ENCODE measurements at places on chromosomes 4 and X.

DNA sequence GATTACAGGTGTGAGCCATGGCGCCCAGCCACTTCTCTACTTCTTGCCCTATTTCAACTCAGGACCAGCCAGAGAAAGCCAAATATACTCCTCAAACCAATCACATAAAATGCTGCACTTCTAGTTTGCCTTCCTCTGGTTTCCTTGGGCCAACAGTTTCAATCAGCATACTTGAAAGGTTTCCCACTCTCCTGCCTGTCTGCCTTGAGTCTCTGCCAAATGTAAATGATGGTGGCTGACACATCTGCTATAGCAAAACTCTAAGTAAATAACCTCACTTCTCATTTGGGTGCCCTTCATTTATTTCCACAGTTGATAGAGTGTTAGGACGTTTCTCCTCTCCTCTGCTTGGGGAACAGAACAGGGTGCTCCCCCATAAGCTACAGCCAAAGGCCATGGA lies 36.4 kb upstream of the PPA2 start:
- DNase-seq: no peak

DNA sequence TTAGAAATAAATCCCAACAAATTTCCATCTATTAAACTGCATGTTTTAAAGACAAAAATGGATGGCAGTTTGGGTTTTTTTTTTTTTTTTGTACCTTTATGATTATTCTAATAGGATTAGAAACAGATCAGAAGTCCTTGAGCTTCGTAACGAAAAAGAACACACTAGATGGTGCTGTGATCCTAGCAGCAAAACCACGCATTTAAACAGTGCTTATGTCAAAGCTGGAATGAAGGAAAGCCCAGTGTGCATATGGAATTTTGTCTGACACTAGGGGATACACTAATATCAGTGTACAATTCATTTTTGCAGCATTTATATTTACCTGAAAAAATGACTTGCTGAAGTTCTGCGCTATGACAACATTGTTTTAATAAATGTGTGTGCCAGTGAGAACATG lies 229.1 kb downstream of the VEGFC start:
- no peak for DNase-seq

GRCh38 chr4:98222306-98222705 lies 38.9 kb upstream of the RAP1GDS1 start:
- DNase-seq: no peak

- DNase-seq: no peak
Measured at GRCh38 chr4:56971383-56971782, 6.0 kb downstream of the NOA1 start.

GRCh38 chr4:112312610-112313239 lies 15.6 kb downstream of the ALPK1 start:
- DNase-seq: no peak

DNA sequence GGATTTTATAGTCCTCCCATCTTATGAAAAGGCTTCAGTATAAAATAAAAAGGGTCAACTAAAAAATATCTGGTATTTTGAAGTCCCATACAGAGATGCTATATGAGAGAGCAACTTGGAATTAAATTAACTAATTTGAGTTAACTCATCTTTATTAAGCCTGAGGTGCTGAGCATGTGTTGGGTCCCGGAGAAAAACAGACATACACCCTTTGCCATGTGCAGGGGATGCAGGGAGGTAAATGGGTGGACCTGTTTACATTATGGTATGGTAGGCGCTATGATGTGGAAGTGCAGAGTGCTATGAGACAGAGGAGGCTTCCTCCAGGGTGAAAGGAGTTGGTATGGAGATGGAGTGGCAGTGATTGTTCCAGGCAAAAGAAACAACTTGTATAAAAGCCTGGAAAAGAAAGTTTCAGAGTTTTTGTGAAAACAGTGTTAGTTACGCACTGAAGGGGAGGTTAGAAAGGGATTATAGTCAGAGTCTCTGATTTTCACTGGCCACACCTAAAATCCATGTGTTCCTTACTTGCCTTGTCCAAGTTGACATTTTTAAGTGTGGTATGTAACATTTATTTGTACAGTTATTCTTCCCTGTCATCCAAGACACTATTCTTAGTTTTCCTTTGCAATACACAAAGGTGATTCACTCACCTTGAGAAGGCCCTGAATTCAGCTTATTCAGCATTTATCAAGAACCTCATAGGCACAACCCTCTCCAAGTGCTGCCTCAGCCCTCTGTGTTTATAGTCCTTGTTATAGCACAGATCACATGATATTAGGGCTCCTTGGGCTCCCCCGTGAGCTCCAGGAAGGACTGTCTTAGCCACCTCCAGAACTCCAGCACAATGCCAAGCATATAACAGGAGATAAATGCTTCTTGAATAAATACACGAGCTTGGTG lies 152.0 kb downstream of the RASL11B start:
- no peak for DNase-seq

GRCh38 chr4:87547016-87547708 lies 18.0 kb upstream of the SPARCL1 start:
- DNase-seq: no peak

- DNase-seq: no peak
Measured at GRCh38 chr4:41930139-41930831, 4.9 kb upstream of the TMEM33 start.

GRCh38 chr4:17780501-17781299 lies 721 bp downstream of the FAM184B start:
- DNase-seq: no peak

DNA sequence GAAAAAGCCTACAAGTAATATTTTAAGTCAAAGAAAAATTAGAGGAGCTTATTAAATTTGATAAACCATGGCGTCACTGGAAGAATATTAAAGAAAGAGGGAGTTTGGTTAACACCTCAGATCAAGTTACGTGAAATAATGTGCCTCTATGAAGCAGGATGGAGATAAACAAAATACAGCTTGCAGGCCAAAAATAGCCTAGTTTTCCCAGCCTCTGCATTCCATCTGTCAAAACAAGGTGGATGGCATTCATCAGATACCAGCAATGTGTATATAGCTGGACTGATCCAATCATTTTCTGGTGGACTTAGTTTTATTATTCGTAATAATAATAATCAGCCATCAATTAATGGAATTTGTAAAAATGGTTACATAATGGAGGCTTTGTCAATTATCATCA lies 230.7 kb downstream of the NR3C2 start:
- no peak for DNase-seq

DNA sequence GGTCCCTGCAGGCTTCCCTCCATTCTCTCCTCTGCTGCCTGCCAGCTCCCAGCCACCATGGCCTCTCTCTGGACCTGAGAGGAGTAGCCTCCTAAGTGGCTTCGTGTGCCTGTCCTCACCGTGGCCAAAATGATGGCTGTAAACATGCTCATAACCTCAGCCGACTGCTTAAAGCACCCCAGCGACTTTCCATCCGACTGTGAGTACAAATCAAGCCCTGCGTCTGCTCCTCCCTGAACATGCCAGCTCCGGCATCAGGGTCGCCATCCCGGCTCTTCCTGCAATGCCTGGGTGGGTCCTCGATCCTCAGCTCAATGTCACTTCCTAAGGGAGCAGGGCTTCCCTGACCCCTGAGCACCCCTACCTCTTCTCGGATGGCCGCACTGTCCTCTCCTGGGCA lies 3.3 kb upstream of the SORCS2 start:
- no peak for DNase-seq

GRCh38 chr4:6391186-6391851 lies 81.1 kb downstream of the PPP2R2C start:
- no peak for DNase-seq

DNA sequence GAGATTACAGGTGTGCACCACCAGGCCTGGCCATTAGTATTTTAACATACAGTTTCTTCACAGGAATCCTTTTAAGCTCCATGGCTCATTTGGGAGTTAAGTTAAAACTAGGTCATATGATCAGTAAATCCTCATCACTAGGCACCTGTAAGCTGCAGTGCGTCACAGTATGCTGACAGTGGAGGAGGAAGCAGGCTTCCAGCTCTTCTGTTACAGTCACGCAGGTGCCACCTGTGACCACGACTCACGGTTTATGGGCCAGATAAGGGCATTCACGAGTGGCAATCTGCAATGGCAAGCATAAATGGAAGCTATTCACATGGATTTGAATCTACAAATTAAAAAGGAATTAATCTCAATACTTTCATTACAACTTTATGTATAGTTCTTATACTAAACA lies 129.4 kb upstream of the BCOR start:
- no peak for DNase-seq

DNA sequence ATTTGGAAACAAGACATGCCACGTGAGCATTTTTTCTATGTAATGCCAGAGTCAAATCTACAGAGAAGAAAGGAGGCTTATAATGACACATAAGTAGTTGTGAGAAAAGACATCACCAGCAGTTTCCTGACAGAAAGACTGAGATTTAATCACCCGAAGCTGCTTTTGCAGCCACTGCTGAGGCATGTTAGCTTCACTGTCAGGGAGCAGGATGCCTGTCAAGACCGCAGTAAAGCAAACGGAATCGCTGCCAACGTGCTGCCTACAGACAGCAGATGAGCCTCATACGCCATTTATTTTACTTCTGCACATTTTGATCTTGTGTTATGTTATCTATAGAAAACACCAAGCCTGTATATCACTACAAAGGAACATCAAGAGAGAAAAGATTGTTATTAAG lies 68.7 kb upstream of the NDST3 start:
- no peak for DNase-seq

DNA sequence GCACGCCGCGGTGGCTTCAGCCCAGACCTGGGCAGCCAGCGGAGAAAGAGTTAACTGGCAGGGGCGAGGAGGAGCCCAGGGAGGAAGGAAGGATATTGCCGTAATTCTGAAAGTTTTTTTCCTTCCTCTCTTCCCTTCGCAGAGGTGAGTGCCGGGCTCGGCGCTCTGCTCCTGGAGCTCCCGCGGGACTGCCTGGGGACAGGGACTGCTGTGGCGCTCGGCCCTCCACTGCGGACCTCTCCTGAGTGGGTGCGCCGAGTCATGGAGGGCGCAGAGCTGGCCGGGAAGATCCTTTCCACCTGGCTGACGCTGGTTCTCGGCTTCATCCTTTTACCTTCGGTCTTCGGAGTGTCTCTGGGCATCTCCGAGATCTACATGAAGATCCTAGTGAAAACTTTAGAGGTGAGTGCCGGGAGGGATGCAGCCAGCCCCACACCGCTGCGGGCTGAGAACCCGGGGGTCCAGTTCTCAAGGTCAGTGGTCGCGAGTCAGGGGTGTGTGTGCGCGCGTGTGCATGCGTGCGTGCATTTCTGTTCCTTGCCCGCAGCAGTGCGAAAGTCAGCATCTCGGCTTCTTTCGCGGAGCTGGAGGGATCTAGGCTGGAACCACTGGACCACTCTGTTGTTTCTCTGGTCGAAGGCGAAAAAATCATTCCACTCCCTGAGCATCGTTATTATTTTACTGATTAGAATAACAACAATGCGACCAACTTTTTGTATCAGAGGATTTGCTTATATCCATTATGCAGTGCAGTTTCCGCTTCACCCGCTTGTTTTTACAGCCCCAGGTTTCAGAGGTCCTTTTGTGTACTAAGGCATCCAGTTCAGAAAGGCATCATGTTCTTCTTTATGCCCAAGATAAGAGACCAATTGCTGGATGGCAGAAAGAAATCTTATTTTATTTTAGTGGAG lies 709 bp downstream of the GPAT3 start:
- DNase-seq: no peak

DNA sequence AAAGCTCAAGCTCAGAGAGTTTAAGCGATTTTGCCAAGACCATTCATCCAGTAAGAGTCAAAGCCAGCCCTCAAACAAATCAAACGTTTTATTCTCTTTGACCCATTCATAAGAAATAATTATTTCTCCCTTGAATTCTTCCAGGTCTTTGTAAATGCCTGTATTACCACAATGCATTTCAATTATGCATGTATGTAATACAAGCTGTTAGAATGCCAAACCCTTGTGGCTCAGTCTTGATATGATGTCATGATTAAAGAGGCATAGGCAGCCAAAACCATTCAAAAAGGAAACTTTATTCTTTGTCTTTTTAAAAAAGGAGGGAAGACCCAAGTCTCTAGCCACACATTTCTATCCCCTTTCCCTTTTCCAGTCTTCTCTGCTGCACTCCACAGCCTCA lies 56.5 kb upstream of the PGM2 start:
- DNase-seq: no peak

DNA sequence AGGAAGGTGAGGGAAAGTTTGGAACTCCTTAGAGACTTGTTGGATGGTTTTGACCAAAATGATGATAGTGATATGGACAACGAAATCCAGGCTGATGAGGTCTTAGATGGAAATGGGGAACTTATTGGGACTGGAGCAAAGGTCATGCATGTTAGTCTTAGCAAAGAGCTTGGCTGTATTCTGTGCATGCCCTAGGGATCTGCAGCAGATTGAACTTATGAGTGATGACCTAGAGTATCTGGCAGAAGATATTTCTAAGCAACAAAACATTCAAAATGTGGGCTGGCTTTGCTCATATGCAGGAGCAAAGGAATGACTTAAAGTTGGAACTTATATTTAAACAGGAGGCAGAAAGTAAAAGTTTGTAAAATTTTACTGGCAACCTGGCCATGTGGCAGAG lies 489.3 kb upstream of the DIPK2B start:
- DNase-seq: no peak

DNA sequence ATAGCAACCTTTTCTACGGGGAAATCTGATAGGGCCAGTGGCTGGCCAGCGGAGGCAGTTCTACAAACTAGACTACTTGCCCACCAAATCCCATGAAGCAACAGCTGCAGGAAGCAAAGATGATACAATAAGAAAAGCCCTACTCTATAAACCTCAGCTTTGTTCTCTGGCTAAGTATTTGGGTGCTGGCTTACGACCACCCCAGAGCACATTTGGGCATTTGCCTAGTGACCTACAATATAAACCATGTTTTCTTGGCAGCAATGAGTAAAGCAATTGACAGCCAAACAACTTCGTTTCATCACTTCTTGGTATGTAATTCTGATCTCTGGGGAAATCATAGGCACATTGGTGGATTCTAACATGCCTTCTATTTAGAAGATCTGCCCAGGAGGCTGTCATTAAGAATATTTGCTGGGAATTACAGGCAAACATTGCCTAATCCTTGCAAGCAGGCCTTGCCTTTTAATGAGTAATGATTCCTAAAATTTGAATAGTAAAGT lies 7.5 kb upstream of the LHFPL1 start:
- DNase-seq: no peak

DNA sequence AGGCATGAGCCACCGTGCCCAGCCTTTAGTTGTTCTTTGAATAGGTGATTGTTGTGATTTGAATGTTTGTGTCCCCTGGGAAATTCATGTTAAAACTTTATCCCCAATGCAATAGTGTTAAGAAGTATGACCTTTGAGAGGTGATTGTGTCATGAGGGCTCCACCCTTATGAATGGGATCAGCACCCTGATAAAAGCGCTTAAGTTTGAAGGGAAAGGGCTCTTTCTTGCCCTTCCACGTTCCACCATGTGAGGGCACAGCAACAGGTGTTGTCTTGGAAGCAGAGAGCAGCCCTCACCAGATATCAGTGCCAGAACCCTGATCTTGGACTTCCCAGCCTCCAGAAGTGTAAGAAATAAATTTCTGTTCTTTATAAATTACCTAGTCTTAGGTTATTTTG lies 33.7 kb upstream of the RP2 start:
- no peak for DNase-seq

- no peak for DNase-seq
Measured at GRCh38 chr4:80306260-80306659, 29.3 kb upstream of the CFAP299 start.

- DNase-seq: no peak
Measured at GRCh38 chr4:143482840-143483239, 30.7 kb upstream of the SMARCA5 start.

Measured in stimulated activated CD4-positive, alpha-beta T cell treated with anti-CD3 and anti-CD28 coated beads, TNF-alpha, amount 100 ng/mL, for 48 hours (primary cell).